WTC11 (cell line): ENCODE measurements at places on chromosomes 3 and 15. TPM values are rescaled to one million over a fixed set of nuclear protein-coding genes. Genes with fewer than 3 reads are reported as not detected.

GRCh38 chr3:74267588-74268184 lies 346.8 kb downstream of the CNTN3 start:
- peak; percentile 47 for DNase-seq

DNA sequence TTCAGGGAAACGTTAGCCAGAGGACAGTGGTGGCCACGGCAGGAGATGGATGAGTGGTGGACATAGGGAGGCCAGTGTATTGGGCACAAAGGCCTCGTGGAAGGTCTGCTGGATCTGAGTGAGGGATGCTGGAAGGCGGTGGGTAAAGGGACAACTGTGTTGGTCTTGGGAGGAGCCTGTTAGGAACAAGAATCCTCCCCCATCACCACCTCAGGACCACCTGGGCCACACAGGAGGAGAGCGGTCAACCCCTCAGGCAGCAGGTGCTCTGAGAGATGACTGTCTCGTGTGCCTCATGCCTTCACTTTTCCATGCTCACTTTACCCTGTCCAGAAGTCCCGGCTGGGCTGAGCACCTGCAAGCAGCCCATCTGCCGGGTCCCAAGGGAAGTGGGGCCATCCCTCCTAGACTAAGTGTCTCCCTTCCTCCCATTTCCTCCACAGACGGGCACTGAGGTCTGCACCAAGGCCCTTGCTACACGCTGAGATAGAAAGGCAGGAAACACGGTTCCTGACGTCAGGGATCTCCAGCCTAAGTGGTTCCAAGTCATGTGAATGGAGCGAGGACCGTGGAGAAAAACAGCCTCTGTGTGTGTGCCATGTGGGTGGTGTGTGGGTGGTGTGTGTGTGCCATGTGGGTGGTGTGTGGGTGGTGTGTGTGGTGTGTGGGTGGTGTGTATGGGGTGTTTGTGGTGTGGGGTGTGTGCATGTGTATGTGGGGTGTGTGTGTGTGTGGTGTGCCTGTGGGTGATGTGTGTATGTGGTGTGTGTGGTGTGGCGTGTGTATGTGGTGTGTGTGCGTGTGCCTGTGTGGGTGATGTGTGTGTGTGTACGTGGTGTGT lies 47.8 kb upstream of the CTSH start:
- no peak for DNase-seq

DNA sequence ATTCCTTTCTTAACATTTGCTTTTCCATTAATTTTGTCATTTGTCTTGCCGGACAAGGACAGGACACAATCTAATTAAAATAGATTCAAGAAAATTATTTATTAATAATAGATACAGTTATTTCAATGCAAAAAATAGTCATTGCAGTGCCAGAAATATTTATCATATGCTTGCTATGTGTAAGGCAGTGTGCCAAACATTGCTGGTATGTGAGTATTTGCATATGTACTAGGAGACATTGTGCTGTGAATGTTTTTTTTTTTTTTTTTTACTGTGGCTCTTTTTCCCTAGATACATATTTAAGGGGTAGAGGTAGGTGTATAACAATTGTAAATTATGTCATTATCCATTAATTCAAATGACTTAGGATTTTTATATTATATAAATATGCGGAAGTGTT lies 23.3 kb downstream of the SPRED1 start:
- no peak for DNase-seq

DNA sequence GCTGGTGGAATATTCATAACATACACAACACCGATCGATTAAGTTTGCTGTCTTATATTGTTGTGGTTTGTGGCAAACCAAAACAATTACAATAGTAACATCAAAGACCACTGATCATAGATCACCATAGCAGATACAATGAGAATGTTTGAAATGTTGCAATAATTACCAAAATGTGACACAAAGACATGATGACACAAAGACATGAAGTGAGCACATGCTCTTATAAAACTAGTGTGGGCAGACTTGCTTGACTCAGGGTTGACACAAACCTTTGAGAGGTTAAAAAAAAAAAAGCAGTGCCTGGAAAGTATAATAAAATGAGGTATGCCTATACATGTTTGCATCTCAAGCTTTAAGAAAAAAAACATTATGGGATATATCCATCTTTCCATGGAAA lies 130.3 kb downstream of the NR1I2 start:
- DNase-seq: no peak

DNA sequence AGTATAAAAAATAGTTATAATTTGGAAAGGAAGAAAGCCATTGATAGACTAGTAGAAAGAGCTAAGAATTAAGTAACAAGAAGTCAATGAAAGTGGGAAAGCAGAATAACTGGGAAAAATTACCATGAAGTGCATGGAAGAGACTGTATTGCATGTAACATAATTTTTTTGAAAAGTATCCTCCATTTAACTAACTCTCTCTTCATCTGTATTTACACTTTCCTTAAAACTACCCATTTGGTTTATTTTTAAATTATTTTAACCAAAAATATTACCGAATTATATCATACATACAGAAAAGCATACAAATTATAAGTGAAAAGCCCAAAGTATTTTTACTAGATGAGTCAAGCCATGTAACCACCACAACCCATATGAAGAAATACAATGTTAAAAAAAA lies 1009.9 kb upstream of the SEMA6D start:
- DNase-seq: no peak

GRCh38 chr3:147371140-147371539 lies 35.2 kb downstream of the ZIC4 start:
- DNase-seq: no peak

DNA sequence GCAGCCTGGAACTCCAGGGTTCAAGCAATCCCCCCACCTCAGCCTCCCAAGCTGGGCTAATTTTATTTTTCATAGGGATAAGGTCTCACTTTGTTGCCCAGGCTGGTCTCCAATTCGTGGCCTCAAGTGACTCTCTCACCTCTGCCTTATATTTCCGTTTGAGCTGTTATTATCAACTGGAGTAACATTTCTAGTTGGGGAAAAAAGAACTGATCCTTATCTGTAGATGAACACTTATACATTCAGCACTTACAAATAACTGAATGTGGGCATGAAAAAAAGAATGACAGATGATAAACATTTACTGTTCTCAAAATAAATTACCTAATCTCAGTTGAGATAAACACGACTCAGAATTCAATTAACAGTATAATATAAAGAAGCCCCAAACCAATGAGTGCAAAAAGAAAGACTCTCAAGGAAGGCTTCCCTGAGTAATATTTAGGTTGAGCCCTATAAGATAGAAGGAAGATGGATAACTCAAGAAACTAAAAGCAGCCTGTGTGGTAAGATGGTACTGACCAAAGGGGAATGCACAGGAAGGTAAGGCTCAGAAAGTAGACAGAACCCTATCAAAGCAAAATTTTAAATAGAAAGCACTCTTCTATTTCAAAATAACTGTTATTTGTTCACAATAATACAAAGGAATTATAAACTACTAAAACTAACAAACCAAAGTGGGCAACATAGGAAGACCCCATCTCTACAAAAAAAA lies 11.8 kb downstream of the UBE3A start:
- no peak for DNase-seq

DNA sequence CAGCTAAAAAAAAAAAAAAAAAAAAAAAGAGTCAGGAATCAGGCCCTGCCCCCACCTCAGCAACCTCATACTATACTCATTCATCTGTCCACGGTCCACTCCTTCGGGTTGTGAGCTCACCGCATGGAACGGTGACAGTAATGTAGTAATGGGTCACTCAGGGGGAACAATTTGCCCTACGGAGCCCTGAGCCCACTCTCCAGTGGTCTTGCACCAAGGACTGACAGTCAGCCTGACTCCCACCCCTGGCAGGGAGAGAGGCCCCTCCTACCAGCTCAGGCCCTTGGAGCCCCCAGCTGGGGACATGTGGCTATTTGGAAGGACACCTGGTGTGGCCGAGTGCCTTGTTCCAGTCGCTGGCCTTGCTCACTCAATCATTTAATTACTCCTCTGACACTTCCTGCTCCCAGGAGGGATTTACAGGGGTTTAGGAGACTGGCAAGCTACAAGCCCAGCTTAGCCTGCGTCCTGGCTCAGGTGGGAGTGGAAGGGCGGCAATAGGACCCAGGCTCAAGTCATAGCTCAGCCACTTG lies 19.9 kb upstream of the CACNA2D2 start:
- DNase-seq: no peak

DNA sequence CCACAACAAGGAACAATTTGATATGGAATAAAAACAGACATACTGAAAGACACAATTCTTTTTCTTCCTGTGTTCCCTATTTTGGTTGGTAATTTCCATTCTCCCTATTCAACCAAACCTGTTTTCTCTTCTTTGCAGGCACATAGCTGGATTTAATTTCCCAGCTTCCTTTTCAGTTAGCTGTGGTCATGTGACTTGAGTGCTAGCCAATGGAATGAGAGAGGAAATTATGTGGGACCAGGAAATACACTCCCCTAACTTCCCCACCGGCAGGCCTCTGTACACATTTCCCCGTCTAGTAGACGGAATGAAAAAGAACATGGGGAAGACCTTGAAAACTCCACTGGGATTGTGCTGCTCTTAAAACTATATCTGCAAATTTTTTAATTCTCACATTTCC lies 351.6 kb downstream of the TBC1D5 start:
- no peak for DNase-seq

DNA sequence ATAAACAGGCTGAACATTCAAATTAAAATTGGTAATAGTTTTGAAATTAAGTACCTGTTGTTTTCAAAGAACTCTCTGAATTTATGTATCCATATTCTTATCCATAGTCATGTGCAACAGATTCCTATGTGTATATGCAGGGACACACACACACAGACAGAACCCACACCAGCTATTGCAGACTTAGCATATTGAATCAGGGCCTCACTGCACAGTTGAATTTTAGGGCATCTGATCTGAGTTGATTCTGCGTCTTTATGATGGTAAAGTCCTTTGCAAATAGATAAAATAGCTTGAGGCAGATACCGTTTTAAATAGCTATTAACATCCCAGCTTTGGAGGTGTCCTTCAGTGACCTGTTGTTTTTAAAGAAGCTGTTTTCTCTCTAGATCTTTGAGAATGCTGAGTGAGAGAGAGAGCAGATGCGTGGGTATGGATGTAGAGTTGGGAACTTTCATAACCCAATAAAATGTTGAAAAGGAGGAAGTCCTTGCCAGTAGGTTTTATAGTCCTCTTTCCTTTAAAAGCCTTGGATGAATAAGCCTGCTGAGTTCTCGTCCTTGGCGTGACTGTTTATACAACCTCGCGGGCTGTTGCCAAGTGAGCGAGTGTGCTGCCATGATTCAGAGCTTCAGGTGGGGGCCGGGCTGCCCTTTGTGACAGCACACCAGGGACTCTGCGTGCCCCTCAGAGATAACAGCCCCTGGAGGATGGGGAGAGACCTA lies 18.3 kb downstream of the MYZAP start:
- no peak for DNase-seq

DNA sequence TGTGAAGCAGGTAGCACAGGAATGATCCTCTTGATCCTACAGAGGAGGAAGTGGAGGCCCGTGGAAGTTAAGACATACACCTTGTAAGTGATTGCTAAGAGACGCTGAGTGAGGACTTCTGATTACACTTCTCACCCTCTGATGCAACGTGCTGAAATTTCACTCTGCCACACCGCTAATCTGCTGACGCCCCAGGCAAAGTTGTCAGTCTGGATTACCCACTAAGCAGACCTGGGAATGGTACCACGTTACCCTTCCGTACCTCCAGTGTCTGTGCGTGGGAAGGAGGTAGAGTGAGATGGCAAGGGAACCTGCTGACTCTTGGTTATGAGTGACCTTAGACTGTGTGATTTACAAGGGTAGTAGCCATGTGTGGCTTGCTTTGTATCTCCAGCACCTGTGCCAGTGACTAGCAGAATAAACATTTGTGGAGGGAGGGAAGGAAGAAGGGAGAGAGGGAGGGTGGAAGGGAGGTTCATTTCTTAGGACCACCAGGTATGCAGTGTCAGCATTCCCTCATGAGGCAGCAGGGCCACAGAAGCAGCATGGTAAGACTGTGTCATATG lies 115.0 kb downstream of the ALDH1A2 start:
- DNase-seq: no peak

DNA sequence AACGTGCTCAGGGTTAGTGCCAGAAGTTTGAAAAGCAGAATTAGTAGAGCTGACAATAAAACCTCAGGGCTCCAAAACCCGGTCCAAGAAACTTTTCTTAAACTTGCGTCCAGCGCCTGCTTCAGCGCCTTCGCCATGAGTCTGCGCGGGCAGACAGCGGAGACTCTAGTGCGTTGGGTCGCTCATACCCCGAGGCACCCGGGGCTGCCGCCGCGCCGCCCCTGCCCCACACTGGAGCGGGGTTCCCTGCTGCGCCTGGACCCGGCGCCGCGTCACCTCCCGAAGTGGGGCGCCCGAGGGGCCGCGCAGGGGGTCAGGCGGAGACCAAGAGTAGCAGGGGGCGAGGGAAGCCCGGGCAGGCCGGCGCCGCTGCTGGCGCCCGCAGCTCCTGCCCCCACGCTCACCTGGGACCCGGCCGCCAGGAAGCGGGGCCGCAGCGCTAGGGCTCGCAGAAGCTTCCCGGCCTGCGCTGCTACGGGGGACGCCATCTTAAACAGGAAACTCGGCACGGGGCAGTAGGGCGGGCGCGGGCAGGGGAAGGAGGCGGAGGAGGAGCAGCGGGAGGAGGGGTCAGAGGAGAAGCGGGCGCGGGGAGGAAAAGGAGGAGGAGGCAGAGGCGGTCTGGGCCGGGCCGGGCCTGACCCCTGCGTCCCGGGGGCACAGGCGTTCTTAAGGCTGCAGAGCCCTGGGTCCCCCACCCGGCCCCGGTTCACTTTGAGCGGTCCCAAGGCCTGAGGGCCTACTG lies at the start of gene SUCLG2:
SUCLG2 (minus strand) TSS at position 514 of the 745 bp plus-strand sequence; CDS start at position 488, 26 bp downstream.
- DNase-seq: peak; percentile 87

GRCh38 chr3:72152551-72153476 lies 367.9 kb upstream of the PROK2 start:
- DNase-seq: no peak

GRCh38 chr3:46585799-46586693 lies 19.9 kb upstream of the LRRC2 start:
- no peak for DNase-seq

DNA sequence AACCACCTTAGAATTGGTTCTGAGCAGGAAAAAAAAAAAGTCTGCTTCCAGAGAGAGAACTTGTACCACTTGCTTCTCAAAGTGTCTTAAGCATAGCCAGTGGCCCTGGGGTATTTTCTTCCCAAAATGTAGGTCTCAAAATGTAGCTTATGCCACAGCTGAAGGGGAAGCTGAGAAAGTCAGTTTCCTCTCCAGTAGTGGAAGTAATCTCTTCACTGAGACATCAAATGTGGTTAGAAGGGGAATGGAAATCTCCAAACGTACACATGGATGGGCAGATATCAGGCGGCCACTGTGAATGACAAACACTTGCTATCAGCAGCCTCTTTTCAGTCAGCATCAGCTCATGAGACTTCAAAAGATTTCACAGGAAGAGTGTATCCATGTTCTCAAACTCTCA lies 841.2 kb downstream of the TUSC7 start:
- DNase-seq: no peak

GRCh38 chr3:45524565-45524964 lies 70.0 kb upstream of the LIMD1 start:
- no peak for DNase-seq

- DNase-seq: no peak
Measured at GRCh38 chr3:83890763-83891135, 1068.0 kb upstream of the CADM2 start.

- peak; percentile 78 for DNase-seq
Measured at GRCh38 chr3:190424478-190425439, 24.9 kb downstream of the TMEM207 start.

The AADACL2 gene
- total RNA-seq: not detected in 3 replicates

The LRRIQ4 gene
- 0.09 to 0.34 TPM (median 0.18 TPM) in 3 replicates for total RNA-seq

The LAMB2 gene
- total RNA-seq: 118 to 134 TPM (median 130 TPM) in 3 replicates

The GNAT1 gene
- total RNA-seq: 0.13 to 0.39 TPM (median 0.14 TPM) in 3 replicates

The MAP1A gene
- 1.1 to 2.2 TPM (median 1.1 TPM) in 3 replicates for total RNA-seq

The CATSPER2 gene
- total RNA-seq: 2.5 to 3.2 TPM (median 2.5 TPM) in 3 replicates
